ENCODE measurements at places on chromosomes 16 and 17. TPM values are rescaled to one million over a fixed set of nuclear protein-coding genes. Genes with fewer than 3 reads are reported as not detected.

GRCh38 chr16:72833969-72834368 lies 214.0 kb downstream of the ZFHX3 start:
- no peak for DNase-seq

DNA sequence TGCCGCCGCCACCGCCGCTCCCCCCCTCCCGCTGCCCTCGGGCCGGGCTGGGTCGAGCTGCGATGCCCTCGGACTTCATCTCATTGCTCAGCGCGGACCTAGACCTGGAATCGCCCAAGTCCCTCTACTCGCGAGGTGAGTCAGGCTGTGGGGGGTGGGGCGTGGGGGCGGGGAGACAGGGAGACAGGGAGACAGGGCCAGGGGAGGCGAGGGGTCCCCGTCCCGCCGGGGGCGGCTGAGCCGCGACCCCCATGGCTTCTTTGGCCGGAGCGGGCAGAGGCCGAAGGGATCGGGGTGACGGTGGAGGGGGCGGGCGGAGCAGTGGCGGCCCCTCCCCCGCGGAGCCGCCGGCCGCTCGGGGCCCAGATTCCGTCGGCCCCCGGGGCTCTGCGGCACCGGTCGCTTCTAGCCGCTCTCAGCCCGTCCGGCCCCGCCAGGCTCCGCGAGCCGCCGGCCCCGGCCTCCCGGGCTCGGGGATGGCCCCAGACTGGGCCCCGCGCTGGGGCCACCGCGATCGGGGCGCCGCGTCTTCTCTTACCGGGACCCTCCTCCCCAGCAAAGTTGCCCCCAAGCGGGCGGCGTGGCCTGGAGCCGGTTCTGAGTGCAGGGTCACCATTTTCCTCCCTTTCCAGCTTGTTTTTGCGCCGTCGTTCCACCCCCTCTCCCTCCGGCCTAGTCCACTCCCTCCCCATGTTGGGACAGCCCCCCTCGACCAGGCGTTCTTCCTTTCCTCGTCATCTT lies 644 bp downstream of the NFAT5 start:
- DNase-seq, result no peak

- no peak for DNase-seq
These were observed 16.3 kb upstream of the RBFOX1 start for GRCh38 chr16:7316281-7316888.

- no peak for DNase-seq
These were observed 31.8 kb upstream of the APPBP2 start for GRCh38 chr17:60557805-60558204.

GRCh38 chr17:29116804-29117753 lies 63.1 kb downstream of the MYO18A start:
- peak; percentile 92 for DNase-seq

DNA sequence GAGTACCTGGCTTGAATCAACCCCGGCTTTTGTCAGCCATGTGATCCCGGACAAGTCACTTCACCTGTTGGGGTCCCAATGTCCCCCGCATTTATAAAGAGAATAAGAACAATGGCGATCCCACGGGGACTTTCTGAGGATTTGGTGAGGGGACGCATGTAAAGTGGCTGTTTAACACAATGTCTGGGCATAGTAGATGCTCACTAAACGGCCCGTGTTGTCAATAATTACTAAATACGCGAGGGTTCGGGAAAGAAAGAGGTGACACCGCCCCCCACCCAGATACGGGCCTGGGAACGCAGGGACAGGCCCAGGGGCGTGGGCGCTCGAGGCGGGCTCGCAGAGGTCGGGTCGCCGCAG lies 1.8 kb downstream of the SYNGR3 start:
- DNase-seq, result no peak

DNA sequence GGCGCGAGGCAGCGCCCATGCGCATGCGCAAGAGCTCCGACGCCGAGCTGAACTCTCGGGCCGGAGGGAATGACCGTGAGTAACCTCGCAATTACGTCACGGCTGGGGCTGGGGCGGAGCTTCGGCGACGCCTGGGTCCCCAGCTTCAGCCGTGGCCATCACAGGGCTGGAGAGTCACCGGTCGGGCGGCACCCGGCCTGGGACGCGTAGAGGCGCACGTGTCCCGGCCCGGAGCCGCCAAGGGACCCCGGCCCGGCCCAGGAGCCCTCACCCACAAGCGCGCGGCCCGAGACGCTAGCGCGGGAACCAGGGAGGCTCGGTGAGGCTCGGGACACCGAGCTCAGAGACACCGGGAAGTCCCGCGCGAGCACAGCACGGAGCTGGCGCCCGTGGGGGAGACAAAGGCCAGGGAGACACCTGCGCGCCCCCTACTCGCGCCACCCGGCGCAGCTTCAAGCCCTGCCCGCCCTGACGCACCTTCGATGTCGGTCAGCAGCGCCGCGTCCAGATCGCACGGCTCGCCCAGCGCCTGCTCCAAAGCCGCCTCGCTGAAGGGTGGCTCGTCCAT lies 452 bp downstream of the SREBF1 start:
- DNase-seq, result peak; percentile 99

GRCh38 chr17:40664582-40665333 lies at the start of gene KRT222:
KRT222 (minus strand) TSS chr17:40665177; CDS start chr17:40665099, 78 bp downstream.
- DNase-seq, result no peak

DNA sequence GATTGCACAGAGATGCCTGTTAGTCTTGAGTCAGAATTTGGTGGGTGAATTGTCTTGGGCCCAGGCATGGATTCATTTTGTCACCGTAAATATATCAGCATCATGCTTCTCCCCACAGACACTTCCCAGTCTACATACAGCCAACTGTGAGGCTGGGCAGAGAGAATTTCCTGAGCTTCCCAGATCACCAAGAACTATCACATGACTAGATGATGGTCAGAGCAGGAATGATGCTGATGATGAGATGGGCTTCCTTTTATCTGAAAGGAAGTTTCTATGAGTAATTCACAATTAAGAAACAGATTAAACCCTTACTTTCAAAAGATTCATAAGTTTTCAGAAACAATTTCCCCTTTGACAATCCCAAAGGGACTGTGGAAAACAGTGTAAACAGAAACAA lies 323 bp upstream of the KRTAP9-9 start:
- DNase-seq, result no peak

DNA sequence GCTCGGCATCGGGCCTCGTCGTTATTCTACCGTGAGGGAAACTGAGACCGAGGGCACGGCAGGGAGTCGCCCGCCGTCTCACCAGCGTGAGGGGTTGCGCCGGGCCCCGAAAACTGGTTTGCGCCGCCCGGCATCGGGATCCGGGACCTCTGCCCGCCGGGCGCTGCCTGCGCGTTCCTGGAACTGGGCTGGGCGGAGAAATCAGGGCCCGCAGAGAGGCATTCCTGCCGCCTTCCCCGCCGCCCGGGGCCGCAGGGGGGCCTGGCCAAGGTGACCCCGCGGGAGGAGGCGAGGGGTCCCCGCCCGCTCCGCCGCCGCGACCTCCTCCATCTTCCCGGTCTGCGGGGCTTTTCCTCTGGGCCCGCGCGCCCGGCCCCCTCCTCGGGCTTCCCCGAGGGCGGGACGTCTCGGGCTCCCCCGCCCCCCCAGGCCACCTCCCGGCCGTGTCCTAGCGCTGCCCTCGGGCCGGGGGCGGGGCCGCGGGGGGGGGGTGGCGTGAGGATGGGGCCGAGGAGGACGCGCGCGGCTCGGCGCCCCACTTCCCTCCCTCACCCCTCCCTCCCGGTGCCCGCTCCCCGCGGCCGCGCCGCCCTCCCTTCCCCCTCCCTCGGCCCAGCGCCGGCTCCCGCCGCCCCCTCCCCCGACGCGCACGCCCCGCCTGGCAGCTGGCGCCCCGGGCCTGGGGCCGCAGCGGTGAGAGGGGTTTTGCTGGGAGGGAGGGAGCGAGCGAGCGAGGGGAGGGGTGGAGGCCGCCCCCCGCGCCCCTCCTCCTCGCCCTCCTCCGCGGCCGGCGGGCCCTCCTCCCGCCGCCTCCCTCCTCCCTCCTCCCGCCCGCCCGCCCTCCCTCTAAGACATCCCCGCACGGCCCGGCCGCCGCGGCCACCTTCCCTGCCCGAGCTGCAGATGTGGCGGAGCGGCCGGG lies at the start of gene GLIS2:
GLIS2 (plus strand) TSS at position 882 of the 922 bp plus-strand sequence. CDS start 16,214 bp downstream, outside the sequence.
- no peak for DNase-seq

DNA sequence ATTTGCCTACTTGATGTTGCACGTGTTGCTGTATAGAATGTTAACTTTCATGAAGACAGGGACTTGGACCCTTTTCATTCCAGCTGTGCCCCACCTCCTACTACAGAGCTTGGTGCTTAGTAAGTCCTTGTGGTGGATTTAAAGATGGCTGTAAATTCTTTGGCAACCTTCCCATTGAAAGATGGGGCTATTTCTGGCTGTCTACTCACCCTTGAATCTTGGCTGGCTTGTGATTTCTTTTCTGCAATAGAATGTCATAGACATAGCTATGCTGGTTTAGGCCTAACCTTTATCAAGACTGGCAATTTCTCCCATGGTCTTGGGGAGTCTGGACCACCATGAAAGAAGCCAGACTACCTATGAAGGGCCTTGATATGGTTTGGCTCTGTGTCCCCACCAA lies 59.0 kb downstream of the ACSM2A start:
- no peak for DNase-seq

DNA sequence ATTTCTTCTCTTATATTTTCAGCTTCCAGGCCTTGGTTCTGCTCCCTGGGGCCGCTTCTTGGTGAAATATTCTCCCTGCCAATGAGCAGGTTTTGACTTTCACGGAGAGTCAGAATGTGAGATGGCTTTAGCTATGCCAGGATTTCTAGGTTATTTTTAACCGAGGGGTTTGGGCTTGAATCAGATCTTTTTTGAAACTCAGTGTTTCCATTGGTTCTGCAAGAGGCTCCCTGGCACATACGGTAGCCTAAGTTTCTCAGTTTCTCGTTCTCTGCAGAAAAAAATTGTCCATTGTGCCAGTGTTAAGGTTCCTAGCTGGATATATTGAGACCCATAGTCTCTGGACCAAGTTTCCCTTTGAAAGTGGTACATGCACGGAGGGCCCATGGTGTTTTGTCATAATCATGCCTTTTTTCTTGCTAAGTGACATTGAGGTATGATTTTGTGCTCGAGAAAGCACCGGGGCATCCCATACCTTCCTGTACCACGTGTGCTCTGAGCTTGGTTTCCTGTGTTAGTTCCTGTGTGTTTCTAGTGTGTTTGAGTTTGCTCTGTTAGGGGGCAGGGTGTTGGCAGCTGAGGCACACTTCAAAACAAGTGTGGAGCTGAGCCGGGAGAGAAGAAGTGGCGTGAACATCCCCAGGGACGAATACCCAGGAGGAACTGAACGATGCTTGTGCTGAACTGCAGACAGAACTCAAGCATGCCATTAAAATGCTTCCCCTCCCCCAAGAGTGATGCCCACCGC lies 127.2 kb downstream of the HS3ST3B1 start:
- DNase-seq, result no peak

DNA sequence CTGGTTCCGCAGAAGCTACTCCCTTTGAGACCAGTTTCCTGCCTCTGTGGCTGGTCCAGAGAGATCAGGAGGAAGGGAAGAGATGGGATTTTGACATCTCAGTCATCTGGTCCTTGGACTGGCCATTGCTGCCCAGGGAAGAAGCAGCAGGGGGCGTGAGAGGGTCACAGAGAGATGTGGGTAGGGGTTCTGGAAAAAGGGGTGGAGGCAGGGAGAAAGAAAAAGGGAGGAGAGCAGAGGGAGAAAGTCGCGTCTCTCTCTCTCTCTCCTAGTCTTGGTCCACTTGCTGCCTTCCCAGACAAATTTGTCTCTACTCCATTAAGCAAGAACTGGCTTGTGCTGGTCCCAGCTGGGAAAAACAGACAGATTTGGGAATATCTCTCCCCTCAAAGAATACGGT lies 4.4 kb downstream of the SHBG start:
- DNase-seq, result no peak

DNA sequence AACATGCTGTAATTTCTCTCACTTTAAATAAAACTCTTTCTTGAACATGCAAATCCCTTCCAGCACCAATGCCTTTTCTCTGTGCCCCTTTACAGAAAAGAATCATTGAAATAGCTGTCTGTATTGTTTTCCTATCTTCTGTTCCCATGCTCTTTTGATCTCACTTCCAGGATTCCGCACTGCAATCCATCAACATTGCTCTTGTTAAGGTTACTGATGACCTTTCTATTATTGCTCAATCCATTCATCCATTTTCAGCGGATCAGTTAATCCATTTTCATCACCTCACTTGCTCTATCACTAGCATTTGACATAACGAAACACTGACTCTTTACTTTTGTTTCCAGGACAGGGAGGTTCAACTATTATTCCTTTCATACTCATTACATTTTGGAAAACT lies 130.5 kb downstream of the ABCA8 start:
- DNase-seq, result no peak

DNA sequence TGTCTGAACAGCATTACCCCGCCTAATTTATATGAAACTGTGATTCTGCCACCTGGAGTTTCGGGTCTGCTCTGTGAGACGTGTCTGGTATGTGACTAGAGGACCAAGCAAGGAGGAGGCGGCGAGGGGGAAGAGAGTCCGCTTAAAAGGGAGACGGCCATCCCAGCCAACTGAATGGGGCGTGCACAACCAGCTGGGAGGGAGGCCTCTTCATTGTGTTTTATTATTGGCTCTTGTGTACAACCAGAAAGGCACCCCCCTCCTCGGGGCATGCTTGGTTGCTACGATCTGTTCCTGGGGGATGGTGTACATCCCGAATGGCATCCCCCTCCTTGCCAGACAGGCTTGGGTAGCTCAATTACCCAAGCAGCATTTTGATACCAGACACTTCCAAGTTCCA lies 384.5 kb upstream of the SALL1 start:
- no peak for DNase-seq

DNA sequence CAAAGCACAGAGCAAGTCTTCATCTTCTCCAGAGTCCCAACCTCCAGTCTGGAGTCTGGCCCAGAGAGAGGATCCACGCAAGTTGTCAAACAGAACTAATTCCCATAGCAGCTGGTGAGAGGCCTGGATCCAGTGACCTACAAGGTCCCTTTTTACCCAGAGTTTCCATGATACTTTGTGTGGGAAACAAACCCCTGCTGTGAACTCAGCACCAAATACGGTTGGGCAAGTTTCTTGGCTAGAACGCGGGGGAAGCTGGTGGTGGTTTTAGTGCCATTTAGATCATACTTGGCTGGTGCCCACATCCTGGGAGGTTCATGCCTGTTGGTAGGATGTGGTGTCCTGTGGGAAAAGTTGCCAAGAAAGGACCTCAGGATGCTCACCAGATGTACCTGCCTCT lies 18.1 kb downstream of the TMC7 start:
- no peak for DNase-seq

DNA sequence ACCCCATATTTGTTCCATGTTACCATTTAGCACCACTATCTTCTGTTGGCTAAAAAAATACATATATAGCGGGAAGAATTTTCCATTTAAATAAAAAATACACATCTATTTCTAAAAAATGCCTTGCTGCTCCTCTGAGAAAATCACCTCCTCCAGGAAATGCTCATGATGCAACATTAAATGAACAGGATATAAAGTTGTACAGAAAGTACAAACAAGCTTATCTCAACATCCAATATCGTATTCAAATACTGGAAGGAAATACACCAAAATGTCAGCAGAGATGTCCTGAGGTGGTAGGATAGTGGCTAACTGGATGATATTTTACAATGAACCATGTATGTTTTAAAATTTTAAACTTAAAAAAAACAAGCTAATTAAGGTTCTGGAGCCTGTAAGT lies 21.3 kb downstream of the GNA13 start:
- no peak for DNase-seq

- DNase-seq, result no peak
These were observed 10.0 kb upstream of the CCL23 start for GRCh38 chr17:36027761-36028160.

GRCh38 chr16:70696952-70697593 lies 11.2 kb upstream of the MTSS2 start:
- DNase-seq, result no peak

SBK1 gene
- total RNA-seq, result not detected

CCDC43 gene
- 16.5 TPM for total RNA-seq

DNAH17 gene
- 0.45 TPM for total RNA-seq

ADAD2 gene
- total RNA-seq, result not detected

SLC47A1 gene
- 7.0 TPM for total RNA-seq

HYDIN gene
- total RNA-seq, result 0.55 TPM

SPNS3 gene
- total RNA-seq, result not detected

AOC2 gene
- total RNA-seq, result 10.5 TPM

ABCC12 gene
- not detected for total RNA-seq

HSPB9 gene
- not detected for total RNA-seq
